ENCODE measurements at places on chromosomes 5 and 9. TPM values are rescaled to one million over a fixed set of nuclear protein-coding genes. Genes with fewer than 3 reads are reported as not detected.

Gene KCNIP1
- total RNA-seq = 0.66 TPM

Gene NR6A1
- total RNA-seq = 1.1 TPM

GRCh38 chr9:130090915-130091314 is 37.2 kb downstream of the GPR107 start:
- no peak for DNase-seq
- no peaks in the 10 kb centered on the region for H3K36me3 ChIP-seq
- H3K27me3 ChIP-seq = no peaks in the 10 kb centered on the region
- no peak overlapping the region for H3K27ac ChIP-seq

DNA sequence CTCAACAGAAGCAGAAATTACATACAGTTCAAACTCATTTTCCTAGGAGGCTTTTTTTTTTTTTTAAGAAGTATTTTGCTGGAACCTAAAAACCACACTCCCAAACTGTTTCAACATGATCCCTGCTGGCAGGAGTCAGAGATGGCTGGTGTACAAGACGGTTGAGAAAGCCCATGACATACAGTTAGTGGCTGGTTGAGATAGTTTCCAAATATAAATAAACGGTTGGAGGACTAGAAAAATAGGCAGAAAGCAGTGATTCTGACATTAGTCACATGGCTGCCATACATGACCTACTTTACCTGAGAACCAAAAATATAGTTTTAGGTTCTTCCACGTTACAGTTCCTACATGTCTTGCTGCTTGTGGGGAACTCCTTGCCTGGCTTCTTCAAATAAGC is 31.7 kb upstream of the BASP1 start:
- H3K27me3 ChIP-seq = no peaks in the 10 kb centered on the region
- H3K4me3 ChIP-seq = no peak overlapping the region
- no peaks in the 10 kb centered on the region for H3K36me3 ChIP-seq

- H3K4me3 ChIP-seq = no peak overlapping the region
- H3K27ac ChIP-seq = no peak overlapping the region
- no peaks in the 10 kb centered on the region for H3K36me3 ChIP-seq
- H3K4me1 ChIP-seq = peaks cover under 1% of the 10 kb centered on the region
- H3K27me3 ChIP-seq = no peaks in the 10 kb centered on the region
Measured at GRCh38 chr5:10339058-10339811, 14.3 kb upstream of the MARCHF6 start.

DNA sequence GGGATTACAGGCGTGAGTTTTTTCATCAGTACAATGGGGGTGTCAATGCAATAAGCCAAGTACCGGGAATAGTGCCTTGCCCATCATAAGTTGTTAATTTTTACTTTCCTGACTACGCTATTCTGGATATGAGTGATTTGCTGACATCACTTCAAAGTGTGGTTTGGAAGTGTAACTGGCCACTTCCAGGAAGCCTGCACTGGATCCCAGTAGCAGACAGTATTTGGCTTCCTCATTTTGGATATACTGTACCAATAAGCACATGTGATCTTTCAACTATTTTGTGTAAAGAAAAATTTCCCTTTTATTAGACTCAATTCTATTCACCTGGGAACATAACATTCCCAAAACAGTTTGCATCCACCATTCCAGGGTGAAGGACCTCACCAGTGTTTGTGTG is 417.7 kb upstream of the KLF4 start:
- H3K27ac ChIP-seq = no peak overlapping the region
- H3K4me1 ChIP-seq = no peaks in the 10 kb centered on the region
- no peaks in the 10 kb centered on the region for H3K36me3 ChIP-seq
- no peak for DNase-seq

GRCh38 chr9:98805506-98806272 is 1.8 kb upstream of the GALNT12 start:
- H3K27ac ChIP-seq = no peak overlapping the region
- H3K4me3 ChIP-seq = no peak overlapping the region
- H3K4me1 ChIP-seq = peaks cover 3% of the 10 kb centered on the region
- H3K36me3 ChIP-seq = no peaks in the 10 kb centered on the region
- H3K27me3 ChIP-seq = no peaks in the 10 kb centered on the region
- DNase-seq = no peak

GRCh38 chr9:131017067-131017466 is 8.1 kb downstream of the LAMC3 start:
- H3K27ac ChIP-seq = no peak overlapping the region
- no peak overlapping the region for H3K4me3 ChIP-seq
- peaks cover 3% of the 10 kb centered on the region for H3K4me1 ChIP-seq
- no peaks in the 10 kb centered on the region for H3K27me3 ChIP-seq
- DNase-seq = no peak
- H3K36me3 ChIP-seq = no peaks in the 10 kb centered on the region

DNA sequence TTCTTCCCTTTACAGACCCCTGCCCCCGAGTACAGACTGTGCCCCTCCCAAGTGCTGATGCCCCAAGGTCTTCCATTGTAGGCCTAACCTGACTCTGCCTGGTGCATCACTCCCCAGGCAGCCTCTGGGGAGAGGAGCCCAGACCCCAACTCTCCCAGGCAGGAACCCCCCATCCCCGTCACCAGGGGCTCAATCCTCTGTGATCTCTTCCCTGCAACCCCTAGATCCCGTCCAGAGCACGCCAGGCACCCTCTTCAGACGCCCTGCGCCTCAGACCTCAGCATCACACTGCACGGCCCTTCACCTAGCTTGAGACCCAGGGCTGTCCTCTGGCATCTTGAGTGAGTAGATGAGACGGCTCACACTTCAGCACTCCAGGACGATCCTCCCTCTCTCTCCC is 6.4 kb upstream of the EGR1 start:
- no peak for DNase-seq
- no peaks in the 10 kb centered on the region for H3K36me3 ChIP-seq
- no peak overlapping the region for H3K27ac ChIP-seq
- H3K4me1 ChIP-seq = peaks cover 3% of the 10 kb centered on the region
- no peak overlapping the region for H3K4me3 ChIP-seq
- H3K27me3 ChIP-seq = no peaks in the 10 kb centered on the region

- peaks cover 19% of the 10 kb centered on the region for H3K4me1 ChIP-seq
- DNase-seq = no peak
- no peak overlapping the region for H3K27ac ChIP-seq
- peaks cover 5% of the 10 kb centered on the region for H3K27me3 ChIP-seq
- H3K4me3 ChIP-seq = no peak overlapping the region
Measured at GRCh38 chr9:137303893-137304382, 1.9 kb upstream of the NRARP start.

GRCh38 chr5:95655575-95655974 is 9.0 kb downstream of the RFESD start:
- no peaks in the 10 kb centered on the region for H3K4me1 ChIP-seq
- H3K27ac ChIP-seq = no peak overlapping the region
- no peaks in the 10 kb centered on the region for H3K36me3 ChIP-seq
- no peak overlapping the region for H3K4me3 ChIP-seq
- no peak for DNase-seq

DNA sequence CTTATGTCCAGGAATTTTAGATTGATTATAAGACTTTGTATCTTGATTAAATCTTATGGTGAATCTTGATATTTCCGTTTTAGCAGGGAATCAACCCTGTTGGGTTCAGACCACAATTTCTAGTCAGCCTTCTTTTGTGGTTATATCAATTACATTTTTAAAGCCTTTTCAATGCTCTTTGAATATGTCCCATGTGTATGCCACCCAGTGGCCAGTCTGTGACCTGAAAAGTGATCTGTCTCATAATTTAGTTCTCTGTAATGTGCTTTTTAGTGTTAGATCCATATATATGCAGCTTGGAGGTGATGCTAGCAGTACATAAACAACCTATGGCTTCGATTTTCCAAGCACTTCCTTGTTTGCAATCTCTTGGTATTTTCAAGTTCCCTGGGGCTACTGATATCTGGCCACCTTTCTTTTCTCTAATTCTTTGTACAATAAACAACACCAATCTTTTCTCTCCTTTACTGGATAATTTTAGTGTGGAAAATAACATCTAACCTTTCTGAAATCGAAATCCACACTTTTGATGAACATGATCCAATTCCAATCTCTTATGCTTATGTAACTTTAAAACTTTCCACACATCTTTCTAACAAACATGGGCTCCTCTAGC is 28.8 kb downstream of the PDE8B start:
- no peaks in the 10 kb centered on the region for H3K4me1 ChIP-seq
- H3K36me3 ChIP-seq = no peaks in the 10 kb centered on the region
- H3K27ac ChIP-seq = no peak overlapping the region
- DNase-seq = no peak

DNA sequence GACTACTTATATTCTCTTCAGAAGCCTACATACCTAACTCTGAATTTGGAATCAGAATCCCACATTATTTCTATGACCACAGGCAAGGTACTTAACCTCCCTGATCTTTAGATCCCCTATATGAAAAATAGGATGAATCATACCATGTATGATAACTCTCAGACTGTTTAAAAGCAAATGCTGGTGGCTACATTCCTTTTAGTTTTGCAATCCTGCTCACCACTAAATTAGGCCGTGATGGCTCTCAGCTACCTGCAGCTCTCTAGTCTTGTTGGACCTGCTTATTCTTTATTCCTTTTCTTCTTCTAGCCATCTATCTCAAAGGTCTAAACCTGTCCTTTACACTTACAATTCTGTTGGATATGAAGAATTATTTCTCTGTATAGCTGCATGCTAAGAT is 303.4 kb upstream of the ATP10B start:
- DNase-seq = no peak
- no peak overlapping the region for H3K27ac ChIP-seq
- H3K27me3 ChIP-seq = no peaks in the 10 kb centered on the region
- no peaks in the 10 kb centered on the region for H3K36me3 ChIP-seq
- no peak overlapping the region for H3K4me3 ChIP-seq
- H3K4me1 ChIP-seq = no peaks in the 10 kb centered on the region

GRCh38 chr5:119365847-119366539 is 10.2 kb downstream of the TNFAIP8 start:
- H3K4me3 ChIP-seq = no peak overlapping the region
- no peaks in the 10 kb centered on the region for H3K4me1 ChIP-seq

GRCh38 chr5:30937070-30937469 is 256.4 kb upstream of the CDH6 start:
- H3K27ac ChIP-seq = no peak overlapping the region
- no peaks in the 10 kb centered on the region for H3K36me3 ChIP-seq
- H3K4me3 ChIP-seq = no peak overlapping the region
- no peaks in the 10 kb centered on the region for H3K27me3 ChIP-seq

DNA sequence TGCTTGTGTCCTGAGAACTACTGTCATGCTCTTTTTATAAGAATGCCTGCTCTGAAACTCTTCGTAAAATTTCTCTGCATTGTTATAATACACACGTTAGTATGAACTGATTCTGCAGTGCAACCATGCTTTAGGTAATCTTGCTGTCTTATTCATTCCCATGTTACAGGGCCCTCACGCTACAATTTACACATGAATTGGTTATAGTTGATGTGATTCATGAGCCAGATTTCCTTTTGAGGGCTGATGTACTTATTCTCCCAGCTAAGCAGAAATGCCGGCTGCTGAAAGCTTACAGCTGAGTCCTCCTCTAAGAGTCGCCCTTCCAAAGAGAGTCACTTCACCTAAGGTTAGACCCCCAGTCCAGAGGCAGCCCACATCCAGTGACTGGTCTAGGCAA is 233.5 kb upstream of the PCSK5 start:
- H3K4me3 ChIP-seq = no peak overlapping the region
- H3K27me3 ChIP-seq = no peaks in the 10 kb centered on the region
- no peak for DNase-seq
- no peak overlapping the region for H3K27ac ChIP-seq
- H3K4me1 ChIP-seq = no peaks in the 10 kb centered on the region

- no peak overlapping the region for H3K4me3 ChIP-seq
- H3K27ac ChIP-seq = no peak overlapping the region
- no peaks in the 10 kb centered on the region for H3K4me1 ChIP-seq
- H3K27me3 ChIP-seq = no peaks in the 10 kb centered on the region
Measured at GRCh38 chr5:81517462-81517861, 123.5 kb upstream of the ACOT12 start.

- H3K27ac ChIP-seq = no peak overlapping the region
- H3K4me3 ChIP-seq = no peak overlapping the region
- H3K4me1 ChIP-seq = no peaks in the 10 kb centered on the region
- no peak for DNase-seq
- H3K36me3 ChIP-seq = no peaks in the 10 kb centered on the region
Measured at GRCh38 chr5:119129770-119130169, 58.9 kb downstream of the DMXL1 start.

DNA sequence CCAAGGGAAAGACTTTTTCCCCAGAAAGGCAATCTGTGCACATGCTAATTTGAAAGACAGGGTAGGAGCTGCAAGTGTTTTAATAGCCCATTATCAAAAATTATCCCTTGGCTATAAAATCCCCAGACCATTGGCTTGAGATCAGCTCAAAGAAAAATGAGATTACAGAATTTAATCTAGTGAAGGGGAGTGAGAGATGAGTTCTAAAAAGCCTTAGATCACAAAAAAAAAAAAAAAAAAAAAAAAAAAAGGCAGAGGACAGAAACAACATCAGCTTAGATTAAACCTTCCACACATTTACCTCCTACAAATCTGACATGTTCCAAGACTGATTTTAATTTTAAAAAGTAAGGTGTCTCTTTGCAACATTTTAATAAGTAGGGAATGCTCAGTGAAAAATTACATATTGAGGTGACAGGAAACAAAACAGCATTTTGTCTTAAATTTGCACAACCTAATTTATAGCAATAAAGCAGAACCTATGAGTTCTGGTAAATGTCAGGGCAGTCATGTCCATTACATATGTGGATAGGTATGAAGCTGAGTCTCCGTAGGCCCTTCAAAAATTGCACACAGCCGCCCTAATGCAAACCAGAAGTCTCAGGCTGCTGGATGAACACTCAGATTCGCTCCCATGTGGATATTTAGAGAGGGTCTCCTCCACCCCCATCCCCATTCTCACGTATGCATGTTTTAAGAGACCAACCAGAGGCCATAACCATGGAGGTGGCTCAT is 43.4 kb downstream of the NFIB start:
- no peak for DNase-seq
- no peaks in the 10 kb centered on the region for H3K36me3 ChIP-seq
- peaks cover 9% of the 10 kb centered on the region for H3K4me1 ChIP-seq
- no peaks in the 10 kb centered on the region for H3K27me3 ChIP-seq
- no peak overlapping the region for H3K4me3 ChIP-seq

GRCh38 chr5:1297243-1297642 is 2.4 kb upstream of the TERT start:
- H3K4me1 ChIP-seq = no peaks in the 10 kb centered on the region
- no peaks in the 10 kb centered on the region for H3K36me3 ChIP-seq
- no peak overlapping the region for H3K27ac ChIP-seq
- no peak for DNase-seq
- H3K27me3 ChIP-seq = no peaks in the 10 kb centered on the region

DNA sequence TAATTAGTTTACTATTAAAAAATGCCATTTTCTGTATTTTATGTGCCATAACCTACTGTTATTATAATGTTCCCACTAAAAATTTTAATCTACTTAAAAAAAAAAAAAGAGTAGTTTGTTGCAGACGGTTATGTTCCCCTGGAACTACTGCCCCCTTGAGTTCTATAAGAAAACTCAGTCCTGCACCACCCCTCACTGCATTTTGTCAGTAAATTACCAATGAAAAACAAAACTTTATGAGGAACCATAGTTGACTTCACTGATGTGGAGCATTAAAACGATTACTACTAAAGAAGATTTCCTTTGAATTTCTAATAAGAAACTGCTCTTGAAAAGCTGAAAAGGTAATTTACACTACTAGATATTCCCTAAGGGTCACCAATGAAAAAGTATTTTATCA is 288.7 kb downstream of the FBXL17 start:
- no peak overlapping the region for H3K27ac ChIP-seq
- no peaks in the 10 kb centered on the region for H3K27me3 ChIP-seq
- H3K4me3 ChIP-seq = no peak overlapping the region
- no peak for DNase-seq
- no peaks in the 10 kb centered on the region for H3K36me3 ChIP-seq
- H3K4me1 ChIP-seq = no peaks in the 10 kb centered on the region

All from ovary (tissue), 10 donors.